RCC 7860 (cell line): ENCODE measurements at places on chromosomes 4 and X.

- DNase-seq, result peak; percentile 82
Observed at GRCh38 chr4:169229571-169230028, 41.2 kb downstream of the SH3RF1 start.

DNA sequence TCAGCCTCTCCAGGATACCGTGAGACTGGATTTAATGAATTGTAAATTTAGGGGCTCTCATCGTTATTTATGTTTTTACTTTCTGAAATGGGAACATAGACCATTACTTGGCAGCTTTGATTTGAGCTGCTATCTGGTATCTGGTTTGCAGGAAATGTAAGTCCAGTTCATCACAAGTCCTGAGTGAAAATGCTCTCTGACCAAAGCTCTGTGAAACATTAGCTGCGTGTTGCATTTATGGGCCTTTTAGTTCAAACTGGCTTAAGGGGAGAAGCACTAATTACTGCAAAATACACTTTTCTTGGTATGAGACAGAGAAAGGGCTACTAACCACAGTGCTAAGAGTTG, 420 bp downstream of the CC2D2A start:
- no peak for DNase-seq

DNA sequence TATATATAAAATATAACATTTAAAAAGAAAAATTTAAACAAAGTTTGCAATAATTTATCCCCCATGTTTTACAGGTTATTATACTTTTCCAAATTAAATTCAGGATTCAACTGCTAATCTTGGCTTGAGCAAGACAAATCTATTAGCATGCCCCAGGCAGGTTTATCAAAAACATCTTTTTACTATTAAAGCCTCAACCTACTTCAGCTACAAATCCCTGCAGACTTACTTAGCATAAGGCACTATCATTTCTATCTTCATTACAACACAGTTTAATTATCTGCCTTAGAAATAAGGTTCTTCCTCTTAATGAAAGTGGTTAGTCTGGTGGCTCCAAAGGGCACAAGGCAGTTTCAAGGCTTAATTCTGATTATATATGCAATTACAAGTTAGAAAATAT, 477.6 kb downstream of the PACRGL start:
- DNase-seq, result no peak

DNA sequence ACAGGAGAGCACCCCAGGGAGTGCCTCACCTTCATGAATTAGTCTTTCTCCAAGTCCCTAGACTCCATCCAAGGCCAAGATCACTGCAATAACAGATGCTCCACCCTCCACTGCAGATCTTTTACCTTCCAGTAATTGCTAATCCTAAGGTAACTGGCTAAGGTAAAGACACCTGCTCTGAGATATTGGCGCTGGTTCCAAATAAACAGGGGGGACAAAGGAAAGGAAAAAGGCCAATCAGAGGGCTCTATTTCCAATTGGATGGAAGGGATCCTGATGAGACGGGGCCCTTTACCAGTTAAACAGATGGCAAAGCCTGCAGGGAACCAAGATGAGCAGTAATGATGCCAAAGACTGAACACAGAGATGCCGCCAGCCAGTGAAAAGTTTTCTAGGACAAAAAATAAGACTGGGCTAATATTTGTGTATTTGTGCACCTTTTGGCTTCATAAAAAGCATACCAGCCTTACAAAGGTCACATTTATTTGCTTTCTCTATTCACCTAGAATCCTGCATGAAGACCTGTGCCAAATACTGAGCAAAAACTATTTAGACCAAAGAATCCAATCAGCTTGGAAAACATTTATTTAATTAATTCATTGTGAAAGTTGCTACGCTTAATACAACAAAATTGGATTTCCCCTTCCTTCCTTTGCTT, 148.5 kb downstream of the PPP3CA start:
- DNase-seq, result no peak

- DNase-seq, result no peak
Observed at GRCh38 chrX:75673468-75673867, 111.6 kb downstream of the MAGEE2 start.

DNA sequence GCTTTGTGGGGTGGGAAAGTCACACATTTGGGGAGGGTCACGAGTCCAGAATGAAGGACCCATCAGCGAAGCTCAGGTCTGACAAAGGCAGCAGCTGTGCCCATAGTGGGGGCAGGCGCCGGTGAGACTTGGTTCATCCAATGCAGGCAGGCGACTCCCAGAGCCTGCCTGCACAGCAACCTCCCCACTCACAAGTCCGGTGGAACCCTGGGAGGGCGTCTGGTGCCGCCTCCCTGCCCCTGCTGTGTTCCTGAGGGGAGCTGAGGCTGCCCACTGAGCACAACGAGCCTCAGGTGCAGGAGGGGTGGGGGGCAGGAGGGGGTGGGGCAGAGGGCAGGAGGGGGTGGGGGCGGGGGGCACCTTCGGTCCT, 13.7 kb downstream of the LRPAP1 start:
- no peak for DNase-seq

DNA sequence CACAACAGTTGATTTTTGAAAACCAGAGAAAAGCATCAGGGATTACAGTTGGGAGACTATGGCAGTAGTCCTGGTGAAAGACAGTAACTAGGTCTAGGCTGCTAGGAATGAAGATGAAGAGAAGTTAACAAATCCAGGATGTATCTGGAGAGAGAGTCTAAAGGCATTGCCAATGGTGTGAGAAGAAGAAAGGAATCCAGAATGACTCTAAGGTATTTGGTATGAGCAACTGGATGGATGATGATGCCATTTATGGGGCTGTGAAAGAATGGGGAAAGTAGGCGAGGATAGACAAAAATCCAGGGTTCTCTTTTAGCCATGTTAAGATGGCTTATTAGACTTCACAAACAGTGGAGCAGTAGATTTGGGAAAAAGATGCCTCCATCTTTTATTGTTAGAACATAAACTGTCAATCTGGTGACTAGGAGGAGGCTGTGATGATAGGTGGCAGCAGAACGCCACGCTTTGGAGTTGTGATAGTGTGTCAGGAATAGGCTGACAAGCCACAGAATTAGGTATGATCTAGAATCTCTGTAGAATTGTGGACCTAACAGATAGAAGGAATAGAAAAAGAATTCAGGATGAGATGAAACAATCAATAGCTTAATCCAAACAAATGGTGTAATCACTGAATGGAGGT, 27.3 kb upstream of the JADE1 start:
- no peak for DNase-seq

DNA sequence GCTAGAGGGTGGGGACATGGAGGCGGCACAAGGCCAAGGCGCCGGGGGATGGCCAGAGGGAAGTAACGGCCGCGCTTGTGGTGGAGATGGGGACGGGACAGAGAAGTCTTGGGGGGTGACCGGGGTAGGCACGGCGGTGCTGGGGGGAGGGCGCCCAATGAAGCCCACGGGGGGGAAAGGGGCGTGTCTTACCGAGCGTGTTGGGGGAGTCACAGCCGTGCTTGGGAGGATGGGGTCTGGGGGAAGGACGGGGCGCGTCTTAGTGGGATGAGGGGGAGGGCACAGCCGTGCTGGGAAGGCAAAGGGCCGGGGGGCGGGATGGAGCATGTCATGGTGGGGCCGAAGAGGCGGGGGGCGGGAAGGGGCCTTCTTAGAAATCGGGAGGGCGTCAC, 952 bp downstream of the ARSD start:
- DNase-seq, result no peak

GRCh38 chrX:1242891-1243402, 25.7 kb upstream of the CSF2RA start:
- no peak for DNase-seq

DNA sequence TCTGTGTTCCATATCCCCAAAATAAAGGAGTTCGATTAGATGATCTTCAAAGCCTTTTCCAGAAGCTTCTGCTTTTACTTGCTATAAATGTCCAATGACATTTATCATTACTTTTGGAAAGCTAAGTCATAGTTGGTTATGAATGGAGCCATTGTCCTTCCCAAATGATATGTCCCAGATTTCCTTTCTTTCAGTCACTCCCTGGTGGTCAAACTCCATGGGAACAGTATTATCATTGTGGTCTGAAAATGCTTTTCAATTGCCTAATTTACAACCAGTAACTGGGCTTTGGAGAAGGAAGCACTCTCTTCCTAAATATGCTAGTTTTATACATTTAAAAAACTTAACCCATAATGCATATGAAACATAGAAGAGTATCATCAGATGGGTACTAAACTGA, 571.5 kb upstream of the AMOT start:
- no peak for DNase-seq

GRCh38 chrX:19804151-19804550, 83.2 kb downstream of the SH3KBP1 start:
- no peak for DNase-seq

- DNase-seq, result peak; percentile 34
Observed at GRCh38 chrX:69133921-69134542, 31.2 kb downstream of the PJA1 start.

- no peak for DNase-seq
Observed at GRCh38 chr4:79330720-79331119, 4.9 kb upstream of the NAA11 start.

- DNase-seq, result no peak
Observed at GRCh38 chr4:7186031-7186430, 6.3 kb upstream of the SORCS2 start.

GRCh38 chr4:126338548-126338947, 1023.8 kb downstream of the FAT4 start:
- DNase-seq, result no peak

- DNase-seq, result no peak
Observed at GRCh38 chr4:43567644-43568043, 675.1 kb downstream of the GRXCR1 start.

DNA sequence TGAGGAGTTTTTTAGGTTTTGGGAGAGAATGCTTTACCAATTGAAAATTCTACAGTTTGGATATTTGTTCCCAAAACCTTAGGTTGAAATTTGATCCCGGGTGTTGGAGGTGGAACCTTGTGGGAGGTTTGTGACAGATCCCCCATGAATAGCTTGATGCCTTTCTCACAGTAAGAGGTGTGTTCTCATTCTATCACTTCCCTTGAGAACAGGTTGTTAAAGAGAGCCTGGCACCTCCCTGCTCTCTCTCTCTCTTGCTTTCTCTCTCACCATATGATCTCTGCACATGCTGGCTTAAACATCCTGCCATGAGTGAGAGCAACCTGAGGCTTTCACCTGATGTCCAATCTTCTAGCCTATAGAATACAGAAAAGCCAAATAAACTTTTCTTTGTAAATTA, 1475.5 kb upstream of the AGA start:
- no peak for DNase-seq

GRCh38 chrX:103631145-103631544, 2.4 kb downstream of the TCEAL1 start:
- DNase-seq, result no peak

- DNase-seq, result no peak
Observed at GRCh38 chrX:42497356-42497755, 280.6 kb downstream of the PPP1R2C start.

DNA sequence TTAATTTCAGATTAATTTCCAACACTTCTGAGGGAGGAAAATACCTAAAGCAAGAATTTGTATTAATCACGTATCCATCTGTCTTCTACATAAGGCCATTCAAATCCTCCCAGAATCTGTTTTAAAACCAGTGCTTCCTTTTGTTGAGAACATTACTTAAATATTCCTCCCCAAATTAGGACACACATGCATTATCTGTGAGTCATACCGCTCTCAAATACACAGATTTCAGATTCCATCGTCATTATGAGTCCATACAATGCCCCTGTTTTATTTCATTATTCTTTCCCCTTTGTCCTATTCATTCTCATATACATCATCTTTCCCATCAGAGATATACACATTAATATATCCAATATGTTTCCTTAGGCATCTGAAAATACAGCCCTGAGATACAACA, 57.3 kb upstream of the PRSS12 start:
- DNase-seq, result no peak

GRCh38 chrX:76148753-76149152, 24.1 kb upstream of the PBDC1 start:
- DNase-seq, result peak; percentile 5

DNA sequence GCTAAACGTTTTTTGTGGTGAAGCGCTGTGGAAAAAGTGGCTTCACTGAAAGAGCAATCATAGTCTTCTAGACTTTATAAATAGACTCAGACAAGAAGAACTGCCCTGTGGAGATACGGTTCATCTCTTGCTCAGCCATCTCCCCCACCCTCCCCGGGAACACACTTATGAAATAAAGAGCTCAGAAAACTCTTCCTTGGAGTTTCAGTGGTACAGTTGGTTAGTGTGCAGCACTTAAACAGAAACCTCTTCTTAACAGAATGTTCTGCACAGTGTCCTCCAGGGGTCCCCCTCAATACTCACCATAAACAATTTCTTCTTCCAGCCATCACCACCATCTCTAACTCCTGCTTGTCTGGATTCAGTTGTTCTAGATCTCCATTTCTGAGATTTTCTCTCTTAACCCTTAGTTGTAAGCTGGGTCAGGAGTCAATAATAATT, 313.0 kb downstream of the ARHGAP10 start:
- no peak for DNase-seq

GRCh38 chr4:158527516-158527915, 5.8 kb downstream of the RXFP1 start:
- no peak for DNase-seq

- DNase-seq, result no peak
Observed at GRCh38 chr4:10460313-10461047, 3.3 kb upstream of the ZNF518B start.

DNA sequence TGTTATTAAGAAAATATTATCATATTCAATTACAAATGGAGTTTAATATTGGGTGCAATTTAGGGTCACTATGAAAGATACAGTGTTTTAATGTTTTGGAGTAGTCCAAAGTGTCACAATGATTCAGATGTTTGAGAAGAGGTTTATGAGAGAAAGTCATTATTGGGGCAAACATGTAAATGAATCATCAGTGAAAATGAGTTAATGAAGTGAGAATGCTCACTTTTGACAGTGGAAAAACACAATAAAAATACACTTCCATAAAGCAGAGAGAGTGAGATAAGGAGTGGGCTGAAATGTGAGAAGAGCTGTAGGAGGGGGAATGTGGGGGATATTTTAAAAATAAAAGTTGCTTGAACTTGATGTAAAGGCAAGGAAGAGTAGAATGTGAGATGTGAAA, 957.1 kb downstream of the PCDH18 start:
- no peak for DNase-seq

DNA sequence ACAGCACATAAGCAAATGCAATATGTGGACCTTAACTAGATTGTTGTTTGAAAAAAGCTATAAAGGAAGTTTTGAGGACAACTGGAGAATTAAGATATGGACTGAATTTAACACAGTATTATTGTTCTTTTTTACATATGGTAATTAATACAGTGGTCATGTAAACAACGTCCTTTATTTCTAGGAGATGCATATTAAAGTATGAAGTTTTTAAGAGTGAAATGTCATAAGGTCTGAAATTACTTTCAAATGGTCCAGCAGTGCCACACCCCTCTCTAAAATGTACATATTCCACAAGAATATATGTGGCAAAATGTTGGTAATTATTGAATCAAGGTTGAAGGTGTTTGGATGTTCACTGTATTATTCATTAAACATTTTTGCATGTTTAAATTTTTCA, 40.9 kb downstream of the WDFY3 start:
- no peak for DNase-seq

DNA sequence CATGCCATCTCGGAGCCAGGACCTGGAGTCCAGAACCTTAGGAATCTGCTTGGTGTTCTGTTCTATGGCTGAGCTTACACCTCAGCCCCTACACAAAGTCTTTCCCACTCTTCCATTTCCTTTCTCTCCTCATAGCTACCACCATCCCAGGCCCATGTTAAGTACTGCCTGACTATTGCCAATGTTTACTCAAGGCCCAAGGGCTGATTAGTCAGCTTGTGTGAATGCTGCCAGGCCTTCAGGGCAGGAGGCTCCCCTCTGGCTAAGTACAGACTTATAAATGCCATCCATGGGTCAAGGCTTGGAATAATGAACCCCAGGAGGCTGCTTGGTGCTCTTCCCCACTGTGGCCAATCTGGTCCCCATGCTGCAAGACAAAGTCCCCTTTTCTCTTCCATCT, 411.6 kb upstream of the MAGEB18 start:
- DNase-seq, result no peak

- DNase-seq, result peak; percentile 55
Observed at GRCh38 chrX:144732588-144732987, 514.7 kb upstream of the SPANXN1 start.
